ENCODE measurements at places on chromosomes 1 and 21.

- peak; percentile 82 for DNase-seq
These were observed 1.0 kb downstream of the PLEKHG5 start for GRCh38 chr1:6490181-6491080.

- no peak for DNase-seq
These were observed 285.8 kb downstream of the LMX1A start for GRCh38 chr1:165070675-165071074.

DNA sequence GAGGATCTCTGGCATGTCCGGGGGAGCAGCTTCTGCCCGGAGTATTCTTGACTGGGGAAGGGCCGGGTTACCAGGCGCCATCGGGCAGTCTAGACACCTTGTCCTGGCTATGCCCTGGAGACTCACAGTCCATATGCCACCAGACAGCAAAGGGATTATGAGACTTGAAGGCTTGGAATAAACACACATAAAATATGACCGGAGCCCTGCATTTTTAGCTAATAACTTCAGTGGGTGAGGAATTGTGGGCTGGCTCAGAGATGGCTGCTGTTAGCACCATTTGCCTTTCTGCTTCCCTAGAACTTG is 15.5 kb downstream of the NTPCR start:
- DNase-seq, result no peak

- no peak for DNase-seq
These were observed 36.5 kb upstream of the SRRM1 start for GRCh38 chr1:24606621-24607020.

GRCh38 chr1:184739070-184739469 is 15.6 kb downstream of the EDEM3 start:
- no peak for DNase-seq

GRCh38 chr1:176165573-176165972 is 41.5 kb downstream of the COP1 start:
- no peak for DNase-seq

GRCh38 chr1:30334767-30335166 is 388.6 kb downstream of the MATN1 start:
- DNase-seq, result no peak

GRCh38 chr1:92923664-92924063 is 37.6 kb downstream of the DIPK1A start:
- DNase-seq, result peak; percentile 20

GRCh38 chr1:196056966-196057365 is 551.3 kb downstream of the KCNT2 start:
- no peak for DNase-seq

DNA sequence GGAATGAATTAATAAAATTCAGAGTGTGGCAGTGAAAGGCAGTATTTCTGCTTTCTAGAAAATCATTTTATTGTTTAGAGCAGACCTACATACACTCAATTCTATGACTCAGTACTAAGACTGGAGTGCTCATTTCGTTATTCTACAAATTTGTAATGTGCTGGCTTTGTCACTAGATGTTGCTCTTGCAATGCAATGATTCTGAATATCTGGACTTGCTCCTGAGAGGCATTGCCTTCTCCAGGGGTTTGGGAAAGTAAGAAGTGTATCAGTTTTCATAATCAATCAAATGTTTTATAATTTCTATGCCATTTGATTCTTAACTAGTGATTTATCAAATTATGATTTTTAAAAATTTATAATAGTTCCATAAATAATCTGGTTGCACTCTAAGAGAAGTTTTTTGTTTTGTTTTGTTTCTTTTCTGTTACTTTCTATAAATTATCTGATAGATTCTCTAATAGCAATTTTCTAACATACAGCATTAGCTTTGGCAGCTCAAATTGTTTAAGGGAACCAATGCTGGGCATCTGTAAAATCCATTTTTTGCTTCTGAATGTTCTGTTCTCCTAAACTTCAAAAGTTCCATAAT is 280.5 kb upstream of the SGIP1 start:
- DNase-seq, result peak; percentile 77

DNA sequence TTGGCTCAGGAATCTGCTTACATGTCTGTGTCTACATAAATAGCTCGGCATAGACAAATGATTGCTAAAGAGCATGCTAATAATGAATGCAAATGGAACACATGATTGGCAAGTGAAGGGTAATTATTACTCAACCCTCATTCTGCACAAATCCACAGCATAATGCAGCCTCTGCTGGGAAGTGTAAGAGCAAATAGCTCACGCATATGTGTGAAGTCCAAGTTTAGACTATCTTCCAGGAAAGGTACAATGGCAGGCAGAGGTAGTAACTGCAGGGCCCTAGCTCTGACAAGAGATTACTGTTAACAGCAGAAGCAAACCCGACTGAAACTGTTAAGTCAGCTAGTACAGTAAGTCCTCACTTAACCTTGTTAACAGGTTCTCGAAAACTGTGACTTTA is 7.0 kb upstream of the IL6R start:
- DNase-seq, result no peak

DNA sequence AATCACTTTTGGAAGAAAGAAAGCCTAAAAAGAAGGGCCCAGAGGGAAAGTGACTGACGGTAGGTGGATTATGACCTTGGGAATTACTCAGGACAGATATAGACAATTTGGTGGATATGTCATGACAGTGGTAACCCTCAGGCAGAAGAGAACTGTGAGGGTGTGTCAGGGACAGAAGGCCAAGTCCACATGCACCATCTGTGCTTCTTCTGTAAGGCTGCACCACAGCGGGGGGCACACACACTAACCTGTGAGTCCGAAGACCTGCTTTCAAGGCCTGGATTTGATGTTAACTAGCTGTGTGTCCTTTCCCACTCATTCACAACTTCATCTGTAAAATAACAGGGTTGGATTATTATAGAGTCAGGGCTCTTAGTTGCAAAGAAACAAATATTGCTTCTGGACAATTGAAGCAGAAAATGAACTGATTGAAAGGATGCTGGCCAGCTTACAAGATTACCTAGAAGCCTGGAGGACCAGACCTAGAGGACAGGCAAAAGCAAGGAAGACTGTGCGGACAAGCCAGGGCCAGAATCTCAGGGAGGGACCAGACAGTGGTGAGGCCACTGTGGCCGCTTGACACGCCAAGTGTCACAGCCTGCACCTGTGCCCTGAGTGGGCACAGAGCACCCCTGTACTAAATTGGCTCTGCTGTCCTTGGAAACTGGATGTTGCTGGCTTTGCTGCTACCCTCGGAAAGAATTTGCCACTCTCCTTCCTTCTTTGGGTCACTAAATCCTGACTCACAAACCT is 34.7 kb upstream of the USP24 start:
- DNase-seq, result no peak

- DNase-seq, result no peak
These were observed 28.7 kb downstream of the SYNJ1 start for GRCh38 chr21:32698971-32699693.

DNA sequence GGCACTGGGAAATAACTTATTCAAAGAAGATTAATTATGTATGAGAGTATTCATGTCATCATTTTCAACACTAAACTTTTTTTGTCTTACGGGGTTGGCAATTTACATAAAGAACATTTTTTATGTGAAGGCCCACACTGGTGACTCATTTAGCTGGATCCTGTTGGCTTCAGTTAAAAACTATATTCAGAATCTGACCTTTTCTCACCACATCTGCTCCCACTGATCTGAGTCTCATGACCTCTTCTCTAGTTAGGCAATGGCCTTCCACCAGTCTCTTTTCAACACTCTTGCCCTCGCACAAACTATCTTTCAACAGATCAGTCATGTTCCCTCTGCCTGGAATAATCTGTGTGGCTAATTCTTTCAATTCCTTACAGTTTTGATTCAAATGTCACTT is 53.4 kb downstream of the TMPRSS15 start:
- peak; percentile 70 for DNase-seq

- DNase-seq, result peak; percentile 49
These were observed 11.6 kb upstream of the OR2G2 start for GRCh38 chr1:247576514-247576913.

- no peak for DNase-seq
These were observed 94.7 kb downstream of the ATP1B1 start for GRCh38 chr1:169201084-169201619.

GRCh38 chr1:33393524-33393923 is 37.4 kb downstream of the PHC2 start:
- no peak for DNase-seq

DNA sequence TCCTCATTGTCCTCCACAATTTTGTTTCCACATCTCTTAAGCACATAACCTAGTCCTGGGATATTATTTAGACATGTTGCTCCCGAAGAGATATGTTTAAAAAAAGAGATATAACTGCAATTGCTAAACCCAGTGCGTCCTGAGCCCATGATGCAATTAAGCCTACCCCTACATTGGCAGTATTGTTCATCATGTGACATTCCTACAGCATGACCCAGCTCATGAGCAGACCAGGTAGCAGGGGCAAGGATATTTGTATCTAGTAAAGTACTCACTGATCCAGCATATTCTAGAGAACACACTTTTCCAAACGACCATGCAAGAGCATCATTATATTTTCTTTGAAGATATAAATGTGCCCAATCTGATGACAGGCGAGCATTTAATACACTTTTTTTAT is 1.2 kb downstream of the ADAM30 start:
- peak; percentile 17 for DNase-seq

- no peak for DNase-seq
These were observed 549.2 kb upstream of the BRINP3 start for GRCh38 chr1:191026828-191027227.

DNA sequence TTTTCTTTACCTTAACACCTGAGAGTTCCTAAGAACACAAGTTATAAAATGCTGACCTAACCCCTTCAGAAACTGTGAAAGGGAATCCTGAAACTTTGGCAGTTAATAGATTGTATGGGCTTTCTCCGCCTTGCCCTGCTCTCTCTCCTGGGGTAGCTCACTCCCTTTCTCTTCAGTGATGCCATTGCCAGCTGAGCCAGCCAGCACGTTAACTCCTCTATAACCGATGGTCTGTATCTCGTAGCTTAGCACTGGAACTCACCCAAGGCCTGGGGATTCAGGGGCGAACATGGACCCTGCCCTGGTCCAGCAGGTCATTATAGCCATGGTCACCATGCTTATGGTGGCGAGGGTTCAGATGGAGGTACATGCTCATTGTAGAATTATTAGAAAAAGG is 40.7 kb downstream of the TRAPPC10 start:
- no peak for DNase-seq

DNA sequence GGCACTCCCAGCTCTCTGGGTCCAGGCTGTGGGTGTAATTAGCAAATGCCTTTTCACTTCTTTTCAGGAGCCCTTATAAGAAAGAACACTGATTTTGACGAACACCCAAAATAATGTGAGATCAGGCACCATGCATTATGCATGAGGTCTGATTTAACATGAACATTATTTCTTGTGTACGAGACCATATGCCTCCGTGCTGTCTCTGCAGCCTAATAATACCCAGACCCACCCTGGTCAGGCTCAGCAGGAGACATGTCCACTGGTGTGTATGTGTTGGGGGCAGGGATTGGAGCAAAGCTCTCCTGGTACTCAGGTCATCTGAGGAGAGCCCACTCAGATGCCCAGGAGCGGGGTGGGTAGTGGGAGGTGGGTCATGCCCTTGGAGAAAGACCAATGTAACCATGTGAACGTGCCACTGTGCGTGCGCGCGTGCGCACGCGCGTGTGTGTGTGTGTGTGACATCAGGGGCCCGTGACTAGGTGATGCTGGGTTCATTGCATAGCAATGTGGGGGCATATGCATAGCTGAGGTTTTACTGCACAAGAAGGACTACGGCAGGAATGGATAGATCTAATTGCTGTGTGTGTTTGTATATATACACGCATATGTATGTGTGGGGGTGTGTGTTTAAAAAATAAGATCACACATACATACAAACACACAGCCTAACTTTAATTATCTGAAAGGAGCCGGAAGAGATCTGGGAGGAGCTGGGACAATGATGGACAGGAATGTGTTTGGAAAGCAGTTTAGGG is 7.1 kb downstream of the POU3F1 start:
- no peak for DNase-seq

DNA sequence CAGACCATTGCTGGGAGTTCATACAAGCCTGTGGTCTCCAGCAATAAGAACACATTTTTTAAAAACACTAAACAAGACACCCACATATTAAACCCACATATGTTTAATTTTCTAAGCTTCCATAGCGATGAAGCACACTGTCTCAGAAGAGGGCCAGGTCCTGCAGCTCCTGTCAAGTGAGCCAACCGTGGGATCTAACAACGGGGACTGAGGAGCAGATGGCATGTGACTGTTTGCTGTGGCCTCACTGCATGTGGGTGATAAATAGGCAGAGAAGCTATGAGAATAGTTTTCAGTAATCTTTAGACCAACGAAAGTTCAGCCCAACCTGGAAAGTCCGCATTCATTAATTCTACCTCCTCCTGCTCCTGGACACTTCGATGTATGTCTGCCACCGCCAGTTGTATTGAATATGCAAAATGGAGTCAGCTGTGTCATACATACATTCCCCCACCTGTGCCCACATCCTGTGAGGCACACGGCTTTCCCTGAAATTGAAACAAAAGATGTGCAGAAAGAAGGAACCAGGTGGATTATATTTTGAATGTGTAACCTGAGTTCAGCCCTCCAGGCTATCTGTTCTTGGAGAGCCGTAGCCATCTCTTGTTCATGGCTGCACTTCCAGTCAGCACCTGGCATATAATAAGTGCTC is 88.2 kb downstream of the MIS18A start:
- DNase-seq, result no peak

DNA sequence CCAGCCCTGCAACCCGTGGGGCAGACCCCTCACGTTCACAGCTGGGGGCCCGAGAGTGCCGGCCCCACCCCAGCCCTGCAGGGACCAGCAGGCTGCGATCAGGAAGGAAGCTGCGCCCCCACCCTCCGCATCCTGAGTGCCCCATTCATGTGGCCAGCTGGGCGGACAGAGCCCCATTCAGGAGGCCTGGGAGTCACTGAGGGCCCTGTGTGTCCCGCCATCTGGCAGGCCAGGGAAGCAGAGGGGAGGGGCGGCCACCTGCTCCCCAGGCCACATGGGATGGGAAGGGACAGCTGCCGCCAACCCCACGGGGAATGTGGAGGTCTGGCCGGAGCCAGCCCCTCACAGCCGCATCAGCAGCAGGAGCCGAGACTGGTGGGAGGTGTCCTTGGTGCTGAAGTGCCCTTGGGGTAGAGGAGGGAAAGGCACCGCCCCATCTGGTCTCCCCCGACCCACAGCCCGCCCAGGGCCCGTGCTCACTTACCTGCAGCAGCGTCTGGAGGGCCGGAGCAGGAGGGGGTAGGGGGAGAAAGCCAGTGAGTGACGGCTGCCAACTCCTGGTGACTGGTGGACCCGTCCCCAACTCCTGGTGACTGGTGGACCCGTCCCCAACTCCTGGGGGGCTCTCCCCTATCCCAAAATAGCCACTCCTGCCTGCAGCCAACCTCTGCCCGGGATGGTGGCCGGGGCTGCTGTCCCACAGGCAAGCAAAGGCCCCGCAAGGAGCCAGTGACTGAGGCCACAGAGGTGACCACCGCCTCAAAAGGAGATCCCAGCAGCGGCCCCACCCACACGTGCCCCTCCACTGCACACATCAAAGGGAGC is 8.7 kb downstream of the ACAP3 start:
- DNase-seq, result no peak

- DNase-seq, result no peak
These were observed 275.9 kb upstream of the C1orf105 start for GRCh38 chr1:172144445-172145061.

- DNase-seq, result no peak
These were observed 24.6 kb upstream of the CASQ2 start for GRCh38 chr1:115793162-115793561.

Data from MCF 10A (cell line).